ENCODE measurements at places on chromosomes 3 and 15. TPM values are rescaled to one million over a fixed set of nuclear protein-coding genes. Genes with fewer than 3 reads are reported as not detected.

GRCh38 chr3:60916546-60916945 is 334.7 kb downstream of the FHIT start:
- DNase-seq = no peak

DNA sequence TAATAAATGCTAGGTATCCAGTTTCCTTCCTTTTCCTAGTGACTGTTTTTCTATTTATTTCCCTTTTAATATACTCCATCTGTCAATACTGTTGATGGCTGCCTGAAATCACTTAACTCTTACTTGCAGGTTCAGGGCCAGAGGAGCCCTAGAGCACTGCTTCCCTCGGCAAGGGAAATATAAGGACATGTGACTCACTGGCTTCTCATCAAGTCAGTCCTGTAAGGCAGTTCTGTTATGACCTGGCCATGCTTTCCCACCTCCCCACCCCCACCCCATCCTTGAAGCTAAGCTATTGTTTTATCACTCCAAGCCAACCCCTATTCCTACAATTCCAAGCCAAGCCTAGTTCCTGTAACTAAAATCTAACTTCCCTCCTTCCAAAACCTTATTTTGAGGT is 800.7 kb downstream of the ROBO1 start:
- DNase-seq = no peak

DNA sequence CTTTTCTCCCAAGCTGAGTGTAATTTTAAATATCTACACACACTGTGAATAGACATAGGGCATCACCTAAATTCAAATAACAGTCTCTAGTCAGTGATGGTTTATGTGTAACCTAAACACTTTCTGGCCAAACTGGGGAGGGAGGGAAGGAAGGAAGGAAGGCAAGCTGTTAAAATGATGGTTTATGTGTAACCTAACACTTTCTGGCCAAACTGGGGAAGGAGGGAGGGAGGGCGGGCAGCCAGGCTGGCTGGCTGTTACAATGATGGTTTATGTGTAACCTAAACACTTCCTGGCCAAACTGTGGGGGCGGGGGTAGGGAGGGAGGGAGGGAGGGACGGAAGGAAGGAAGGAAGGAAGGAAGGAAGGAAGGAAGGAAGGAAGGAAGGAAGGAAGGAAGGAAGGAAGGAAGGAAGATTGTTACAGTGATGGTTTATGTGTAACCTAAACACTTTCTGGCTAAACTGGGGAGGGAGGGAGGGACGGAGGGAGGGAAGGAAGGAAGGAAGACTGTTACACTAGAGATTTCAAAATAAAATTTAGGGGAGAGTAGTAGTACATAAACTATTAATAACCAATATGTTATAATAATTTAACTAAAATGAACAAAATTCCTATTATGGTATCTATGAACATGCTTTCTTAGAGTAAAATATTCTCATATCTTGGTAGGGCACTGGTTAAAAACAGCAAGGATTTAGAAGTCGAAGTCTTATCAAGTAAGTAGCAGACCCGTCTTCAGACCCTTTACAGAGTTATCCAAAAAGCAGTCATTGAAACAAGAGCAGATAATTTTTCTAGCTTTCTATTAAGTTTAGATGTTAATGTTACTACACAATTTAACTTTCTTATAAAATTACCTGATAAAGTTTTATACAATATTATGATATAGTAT is 148.1 kb downstream of the LMLN start:
- DNase-seq = no peak

DNA sequence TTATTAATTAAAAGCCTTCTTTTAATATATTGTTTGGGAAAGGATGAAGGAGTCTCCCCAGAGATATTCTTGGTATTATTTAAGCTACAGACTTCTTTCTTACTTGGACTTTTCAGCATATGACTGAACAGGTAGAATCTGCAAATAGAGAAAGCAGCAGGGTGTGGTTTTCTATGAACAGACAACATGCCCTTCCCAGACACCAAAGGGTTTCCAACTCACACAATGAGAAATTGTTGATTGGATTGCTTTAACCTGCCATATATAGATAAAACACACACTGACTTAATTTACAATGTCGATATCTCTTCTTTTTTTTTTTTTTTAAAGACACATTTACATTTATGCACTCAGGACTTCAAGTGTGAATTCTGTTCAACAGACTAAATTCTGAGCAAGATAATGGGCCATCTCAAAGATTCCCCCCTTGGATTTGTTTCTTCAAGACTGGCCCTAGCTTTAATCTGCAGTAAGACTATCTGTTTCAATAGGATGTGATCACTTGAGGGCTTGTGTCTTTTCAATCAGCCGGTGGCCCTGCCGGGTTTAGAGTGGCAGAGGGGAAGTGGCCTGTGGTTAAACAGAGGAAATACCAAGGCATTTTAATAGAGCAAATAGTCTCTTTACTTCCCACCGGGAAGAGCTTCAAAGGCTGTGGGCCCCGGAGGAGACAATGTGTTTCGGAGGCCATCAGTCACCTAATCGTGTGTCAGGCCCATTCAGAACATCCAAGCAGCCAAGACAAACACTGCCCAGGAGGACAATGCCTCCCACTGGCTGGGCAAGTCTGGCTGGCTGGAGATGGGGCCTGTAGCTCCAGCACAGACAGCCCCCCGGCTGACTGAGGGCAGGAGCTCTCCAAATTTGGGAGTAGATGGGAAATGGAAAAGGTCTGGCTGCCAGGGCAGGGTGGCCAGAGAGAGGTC is 6.1 kb downstream of the IL17RD start:
- no peak for DNase-seq

Gene ASB14
- total RNA-seq = not detected

DNA sequence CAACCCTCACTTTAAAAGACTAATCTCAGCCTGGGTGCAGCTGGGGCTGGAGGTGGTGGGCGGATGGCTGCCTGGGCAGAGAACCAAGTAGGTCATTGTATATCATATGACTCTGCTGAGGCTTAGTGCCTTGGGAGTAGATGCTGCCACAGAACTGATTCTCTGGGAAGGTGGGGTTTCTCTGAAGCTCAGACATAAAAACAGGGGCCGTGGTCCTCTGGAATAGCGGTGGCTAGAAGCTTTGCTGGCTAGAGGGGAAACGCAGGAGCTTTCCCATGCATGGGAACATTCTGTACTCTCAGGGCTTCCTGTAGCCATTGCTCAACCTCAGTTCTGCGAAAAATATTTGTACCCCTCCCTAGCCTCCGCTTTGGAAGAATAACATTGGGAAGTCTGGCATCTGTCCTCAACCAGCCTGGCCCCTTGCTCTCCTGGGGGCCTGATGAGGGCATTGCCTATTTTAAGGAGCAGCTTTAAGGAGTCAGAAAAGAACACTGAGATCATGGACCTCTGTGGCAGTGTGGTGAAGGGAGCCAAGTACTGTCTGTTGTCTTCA is 14.7 kb downstream of the TIMP4 start:
- no peak for DNase-seq

DNA sequence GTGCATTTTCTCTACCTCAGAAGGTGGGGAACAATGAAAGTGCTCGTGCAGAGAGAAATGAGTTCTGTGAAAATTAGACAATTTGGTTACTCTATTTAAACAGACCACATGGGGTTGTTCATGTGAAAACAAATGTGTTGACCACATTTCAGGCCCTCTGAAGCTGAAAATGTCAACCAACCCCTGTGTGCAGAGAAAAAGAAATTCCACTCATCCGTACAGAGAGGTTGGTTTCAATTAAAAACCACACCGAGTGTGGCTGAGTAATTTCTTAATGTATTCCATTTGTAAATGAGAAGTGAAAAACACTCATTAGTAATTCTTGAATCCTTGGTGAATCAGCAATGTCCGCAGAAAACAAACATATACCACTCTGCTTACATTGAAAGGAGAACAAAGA is 46.9 kb upstream of the SLC7A14 start:
- peak; percentile 95 for DNase-seq

DNA sequence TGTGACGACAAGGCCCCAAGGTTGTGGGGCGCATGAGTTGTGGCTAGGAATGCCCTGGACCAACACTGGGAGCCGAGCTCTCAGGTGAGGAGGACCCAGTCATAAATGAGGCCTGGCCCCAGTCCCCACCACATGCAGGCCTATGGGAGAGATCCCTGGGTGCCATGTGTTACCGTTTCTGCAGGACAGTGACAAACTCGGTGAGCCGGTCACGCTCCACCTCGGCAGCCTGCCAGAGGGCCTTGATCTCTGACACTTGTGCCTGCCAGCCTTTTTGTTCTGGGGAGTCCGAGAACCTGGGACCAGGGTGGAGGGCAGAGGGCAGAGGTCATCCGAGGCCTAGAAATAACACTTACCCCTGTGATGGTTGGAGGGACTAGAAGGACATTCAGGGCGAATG is 27.7 kb upstream of the HHATL start:
- no peak for DNase-seq

Gene ITIH4
- total RNA-seq = 3.9 TPM

Gene ADAMTS9
- total RNA-seq = 0.13 TPM

- no peak for DNase-seq
Measured at GRCh38 chr3:40869939-40870338, 329.4 kb upstream of the CTNNB1 start.

Gene RNU6-1
- not detected for total RNA-seq

DNA sequence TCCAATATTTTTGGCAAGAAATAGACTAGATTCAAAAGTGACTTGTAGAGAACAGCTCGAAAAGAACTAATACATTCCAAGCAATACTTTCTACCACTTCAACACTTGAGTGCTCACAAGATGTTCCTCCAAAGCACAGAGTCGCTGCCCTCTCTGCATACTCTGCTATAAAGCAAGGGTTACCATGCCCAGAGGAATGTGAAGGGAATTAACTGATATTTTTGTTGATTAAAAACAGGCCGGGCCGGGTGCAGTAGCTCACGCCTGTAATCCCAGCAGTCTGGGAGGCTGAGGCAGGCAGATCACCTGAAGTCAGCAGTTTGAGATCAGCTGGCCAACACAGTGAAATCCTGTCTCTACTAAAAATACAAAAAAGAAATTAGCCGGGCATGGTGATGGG is 57.6 kb upstream of the CSPG5 start:
- no peak for DNase-seq

DNA sequence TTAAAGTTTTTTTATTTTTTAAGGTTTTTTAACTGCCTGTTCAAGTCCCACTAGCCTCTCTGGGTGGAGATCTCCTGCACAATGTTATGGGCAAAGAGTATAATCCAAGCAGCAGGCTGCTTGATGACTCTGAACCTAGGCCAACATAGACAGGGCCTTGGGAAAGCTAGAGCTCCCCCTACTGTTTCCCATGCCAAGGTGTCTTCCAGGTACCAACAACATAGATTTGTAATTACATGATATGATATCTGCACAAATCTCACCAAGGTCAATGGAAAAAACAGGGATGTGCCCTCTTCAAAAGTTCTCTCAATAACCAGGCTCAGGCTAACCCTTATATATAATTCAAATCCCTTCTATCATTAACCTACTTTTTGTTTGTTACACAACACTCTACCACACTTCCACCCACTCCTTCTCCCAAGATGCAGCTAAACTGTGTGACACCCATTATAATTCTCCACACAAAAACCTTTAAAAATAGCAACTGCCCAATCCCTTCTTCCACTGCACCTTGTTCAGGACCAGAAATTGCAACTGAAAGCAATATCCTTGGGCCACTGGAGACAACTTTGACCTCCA is 43.8 kb downstream of the RBM15B start:
- DNase-seq = peak; percentile 5

- DNase-seq = no peak
Measured at GRCh38 chr15:94856267-94856854, 625.0 kb downstream of the MCTP2 start.

DNA sequence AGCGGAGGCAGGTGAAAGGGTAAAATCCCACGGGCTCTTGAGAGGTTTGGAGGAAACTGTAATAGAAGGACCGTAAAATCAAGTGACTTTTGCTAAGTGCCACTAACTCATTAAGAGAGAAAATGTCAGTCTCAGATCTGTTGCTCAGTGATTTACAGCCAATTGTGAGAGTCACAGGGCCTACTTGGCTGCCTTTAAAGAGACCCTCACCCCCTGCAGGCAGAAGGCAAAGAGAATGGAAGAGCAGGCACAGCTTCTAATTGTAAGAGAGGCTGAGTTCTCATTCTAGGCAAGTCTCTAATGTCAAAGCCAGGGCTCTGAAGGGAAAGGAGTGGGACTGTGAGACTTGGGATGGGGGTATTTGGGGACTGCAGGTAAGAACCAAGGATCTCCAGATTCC is 9.3 kb upstream of the SYNM start:
- no peak for DNase-seq

DNA sequence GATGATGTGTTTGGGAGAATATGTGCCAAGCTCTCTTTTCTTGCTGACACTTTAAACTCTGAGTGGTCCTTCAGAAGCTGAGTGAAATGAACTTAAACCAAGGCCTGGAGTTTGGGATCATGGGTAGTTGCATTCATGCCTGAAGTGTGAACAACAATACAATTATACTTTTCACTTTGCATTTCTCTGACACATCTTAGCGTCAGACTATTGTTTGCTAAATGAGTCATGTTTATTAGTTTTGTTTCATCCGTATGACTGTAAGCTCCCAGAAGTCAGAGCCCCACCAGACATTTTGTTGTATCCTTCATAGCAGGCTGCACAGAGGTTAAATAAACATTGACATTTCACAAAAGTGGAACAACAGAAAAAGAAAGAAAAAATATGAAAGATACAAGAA is 542.6 kb downstream of the TUSC7 start:
- DNase-seq = no peak

Gene LTF
- total RNA-seq = 0.31 TPM

DNA sequence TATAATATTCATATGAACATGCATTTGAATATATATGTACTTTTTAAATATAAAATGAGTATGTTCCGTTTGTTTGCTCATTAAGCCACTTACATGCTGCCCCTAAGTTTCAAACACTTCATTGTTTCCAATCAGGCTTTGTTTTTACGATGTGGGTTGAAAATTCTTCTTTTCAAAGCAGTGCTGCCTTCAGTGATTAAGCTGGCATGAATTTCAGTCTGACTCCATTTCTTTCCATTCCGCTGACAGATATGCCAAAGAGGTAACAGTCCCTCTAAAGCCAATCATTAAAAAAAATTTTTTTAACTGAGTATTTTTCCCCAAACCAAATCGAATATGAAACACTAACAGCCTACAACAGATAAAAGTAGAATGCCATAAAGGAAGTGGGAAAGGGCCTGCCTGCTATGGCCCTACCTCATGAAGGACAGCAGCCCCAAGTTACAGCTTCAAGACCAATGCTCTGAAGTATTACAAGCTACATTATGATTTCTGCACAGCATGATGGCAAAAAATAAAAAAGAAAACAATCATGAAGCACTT is 40.0 kb downstream of the DCUN1D1 start:
- DNase-seq = no peak

DNA sequence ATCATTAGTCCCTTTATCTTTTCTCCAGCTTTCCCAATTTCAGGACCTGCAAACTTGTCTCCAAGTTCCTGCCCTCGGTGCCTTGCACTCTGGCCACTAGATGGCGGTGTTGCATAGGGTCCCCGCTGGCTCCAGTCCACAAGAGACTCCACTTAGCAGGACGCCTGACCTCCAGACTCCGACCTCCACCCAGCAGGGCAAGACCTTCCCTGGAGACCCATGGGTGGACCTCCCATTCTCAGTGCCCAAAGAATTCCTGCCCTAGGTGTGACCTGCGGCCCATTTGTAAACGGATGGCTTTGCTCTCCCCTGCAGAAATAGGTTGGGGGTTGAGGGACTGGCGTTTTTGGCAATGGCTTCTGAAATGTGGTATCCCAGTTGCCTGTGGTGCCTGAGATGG is 82.6 kb downstream of the LSM3 start:
- DNase-seq = peak; percentile 16

Gene LRRC49
- 2.9 TPM for total RNA-seq

Measured in GM12878 (cell line).